Right cardiac atrium (tissue), 5 donors: ENCODE measurements at places on chromosomes 5 and 9. TPM values are rescaled to one million over a fixed set of nuclear protein-coding genes. Genes with fewer than 3 reads are reported as not detected.

Gene RNF44
- total RNA-seq = 26.8 TPM

- no peak for DNase-seq
These were observed 6.8 kb upstream of the MRPS30 start for GRCh38 chr5:44801992-44802391.

Gene PAEP
- total RNA-seq = not detected

DNA sequence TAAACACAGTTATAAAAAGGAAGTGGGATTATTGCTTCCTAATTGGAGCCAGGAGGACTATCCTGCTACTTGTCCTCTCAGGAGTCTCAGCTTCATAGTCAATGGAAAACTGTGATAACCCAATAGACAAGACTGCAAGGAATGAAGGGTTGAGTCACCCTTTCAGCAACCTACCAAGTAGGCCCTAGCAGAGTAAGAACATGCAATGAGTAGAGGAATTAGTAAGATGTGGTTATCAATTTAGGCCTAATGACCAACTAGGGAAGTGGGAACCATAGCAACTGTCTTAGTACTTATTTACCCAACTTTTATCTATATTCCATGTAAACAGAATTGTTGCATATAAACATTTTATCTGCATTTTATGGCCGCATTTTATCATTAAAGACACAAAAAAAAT lies 310.1 kb downstream of the RFX3 start:
- DNase-seq = no peak

- no peak for DNase-seq
These were observed 19.8 kb upstream of the OTULIN start for GRCh38 chr5:14644623-14645237.

DNA sequence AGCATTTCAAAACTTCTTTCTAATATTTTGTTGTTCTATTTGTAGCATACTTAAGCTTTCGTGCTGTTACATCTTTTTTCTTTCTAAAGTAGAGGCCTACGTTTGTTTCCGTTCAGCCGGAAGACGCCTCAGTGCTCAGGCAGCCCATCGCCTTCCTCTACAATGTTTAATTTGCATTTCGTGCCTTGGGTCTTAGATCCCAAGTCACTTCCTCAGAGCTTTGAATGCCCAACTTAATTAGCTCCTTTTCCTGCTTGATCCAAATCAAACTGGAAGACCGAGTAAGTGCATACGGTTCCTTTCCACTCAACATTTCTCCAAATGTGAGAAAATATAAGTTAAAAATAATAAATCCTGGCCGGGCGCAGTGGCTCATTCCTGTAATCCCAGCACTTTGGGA lies 43.2 kb downstream of the MRPL36 start:
- no peak for DNase-seq

DNA sequence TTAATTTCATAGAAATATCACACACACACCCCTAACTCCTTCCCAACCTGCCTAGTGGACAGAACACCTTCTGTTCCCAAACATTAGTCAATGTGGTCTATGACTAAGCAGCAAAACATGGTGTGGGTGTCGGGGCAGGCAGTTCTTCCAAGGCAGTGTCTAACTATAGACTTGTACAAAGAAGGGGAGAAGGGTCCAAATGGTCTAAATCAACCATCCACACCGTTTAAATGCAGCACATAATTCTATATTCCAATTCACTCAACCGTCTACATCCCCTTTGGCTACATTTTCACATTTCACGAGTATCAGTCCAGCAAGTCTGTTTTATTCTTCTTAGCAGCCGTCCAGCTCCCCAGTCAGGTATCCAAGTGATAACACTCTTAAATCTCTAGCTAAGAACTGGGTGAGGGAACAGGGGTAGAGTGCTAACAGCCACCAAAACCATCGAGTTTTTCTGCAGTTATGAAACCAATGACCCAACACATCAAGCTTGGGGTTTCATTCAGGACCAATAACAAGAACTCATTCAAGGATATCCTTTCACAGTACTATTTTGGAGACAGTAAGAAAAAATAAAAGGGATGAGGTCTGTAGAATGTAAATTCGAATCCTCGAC lies 3.3 kb downstream of the ZNF608 start:
- peak; percentile 24 for DNase-seq

DNA sequence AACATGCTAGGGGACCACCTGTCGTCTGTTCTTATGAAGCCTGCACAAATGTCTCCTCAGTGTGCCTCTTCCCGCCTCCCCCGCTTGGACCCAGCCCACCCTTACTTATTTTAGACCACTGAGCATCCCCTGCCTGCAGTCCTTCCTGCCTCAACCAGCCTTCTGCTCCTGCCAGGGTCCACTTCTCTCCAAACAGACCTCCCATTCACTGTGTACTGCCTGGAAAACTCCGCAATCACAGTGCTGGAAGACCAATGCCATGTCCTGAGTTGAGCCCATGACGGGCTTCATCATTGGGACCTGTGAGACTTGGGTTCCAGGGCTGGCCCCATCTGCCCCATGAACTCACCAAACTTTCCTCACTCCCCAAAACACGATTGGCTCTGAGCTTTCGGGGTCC lies 309.4 kb downstream of the IRX1 start:
- DNase-seq = no peak

Gene PIP5KL1
- not detected for total RNA-seq

GRCh38 chr5:6492934-6493333 lies 44.3 kb downstream of the UBE2QL1 start:
- DNase-seq = no peak

DNA sequence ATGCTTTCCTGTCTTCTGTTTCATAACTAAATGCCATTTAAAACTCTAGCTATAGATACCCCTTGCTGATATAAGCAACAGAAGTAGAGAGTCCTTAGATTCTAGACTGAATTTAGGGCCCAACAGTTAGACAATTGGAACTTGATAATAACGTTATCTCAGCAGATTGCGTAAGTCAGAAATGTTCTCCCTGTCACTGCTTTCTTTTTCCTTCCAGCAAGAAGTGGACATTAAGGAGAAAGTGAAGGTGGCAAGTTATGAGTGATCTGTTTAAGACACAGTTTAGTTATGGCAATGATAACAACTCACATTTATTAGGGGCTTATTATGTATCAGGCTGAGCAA lies 6.9 kb upstream of the GLIS3 start:
- no peak for DNase-seq
